ENCODE measurements at places on chromosomes 1 and 21.

DNA sequence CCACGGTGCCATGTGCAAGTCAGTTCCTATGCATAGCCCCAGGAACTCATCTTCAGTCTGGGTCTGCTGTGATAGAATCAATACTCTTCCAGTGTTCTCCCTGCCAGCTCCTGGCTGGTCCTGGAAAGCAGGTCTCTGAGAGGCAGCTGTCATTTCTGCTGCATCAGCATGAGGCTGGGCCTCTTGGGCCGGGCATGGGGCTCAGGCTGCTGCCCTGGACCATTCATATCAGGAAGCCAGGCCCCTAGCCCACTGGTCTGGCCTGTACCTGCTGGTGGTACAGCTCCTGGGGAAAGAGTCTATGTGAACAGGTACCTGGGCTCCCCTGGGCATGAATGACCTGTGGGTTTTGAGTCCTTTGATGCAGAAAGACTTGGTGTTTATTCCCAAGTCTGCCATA, 173.6 kb upstream of the CSF3R start:
- DNase-seq: no peak

- DNase-seq: no peak
Measured at GRCh38 chr1:166918956-166919316, 42.9 kb upstream of the TADA1 start.

DNA sequence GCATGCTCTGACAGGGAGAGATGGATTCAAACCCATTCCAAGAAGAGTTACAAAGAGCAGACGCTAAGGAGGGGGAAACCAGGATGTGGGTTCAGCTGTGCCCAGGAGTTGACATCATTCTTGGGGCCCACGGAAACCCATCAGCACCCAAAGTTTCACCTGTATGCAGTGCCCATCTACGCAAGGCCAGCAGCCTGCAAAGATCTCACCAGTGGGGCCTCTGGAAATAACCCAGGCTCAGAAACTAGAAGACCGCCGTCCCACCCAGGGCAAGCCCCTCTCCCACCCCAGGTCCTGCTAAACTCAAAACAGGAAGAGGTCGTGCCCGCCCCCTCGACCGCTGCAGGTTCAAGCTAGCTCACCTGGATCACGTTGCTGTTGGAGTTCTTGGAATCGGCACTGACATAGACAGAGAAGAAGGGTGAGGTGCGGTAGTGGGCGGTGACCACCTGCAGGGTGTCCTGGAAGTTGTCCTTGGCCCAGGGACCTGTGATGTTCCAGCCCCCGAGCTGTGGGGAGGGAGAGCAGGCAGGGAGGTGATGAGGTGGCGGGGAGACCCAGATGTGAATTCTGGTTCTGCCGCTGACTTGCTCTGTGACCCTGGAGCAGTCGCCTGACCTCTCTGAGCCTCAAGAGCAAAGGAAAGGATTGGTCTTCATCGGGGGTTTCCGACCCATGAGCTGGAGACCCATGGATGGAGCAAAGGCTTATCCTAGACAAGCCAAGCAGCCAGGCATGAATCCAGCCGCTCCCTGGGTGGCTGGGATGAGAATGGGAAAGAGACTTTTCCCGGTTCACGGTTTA, 31.7 kb downstream of the ECE1 start:
- no peak for DNase-seq

DNA sequence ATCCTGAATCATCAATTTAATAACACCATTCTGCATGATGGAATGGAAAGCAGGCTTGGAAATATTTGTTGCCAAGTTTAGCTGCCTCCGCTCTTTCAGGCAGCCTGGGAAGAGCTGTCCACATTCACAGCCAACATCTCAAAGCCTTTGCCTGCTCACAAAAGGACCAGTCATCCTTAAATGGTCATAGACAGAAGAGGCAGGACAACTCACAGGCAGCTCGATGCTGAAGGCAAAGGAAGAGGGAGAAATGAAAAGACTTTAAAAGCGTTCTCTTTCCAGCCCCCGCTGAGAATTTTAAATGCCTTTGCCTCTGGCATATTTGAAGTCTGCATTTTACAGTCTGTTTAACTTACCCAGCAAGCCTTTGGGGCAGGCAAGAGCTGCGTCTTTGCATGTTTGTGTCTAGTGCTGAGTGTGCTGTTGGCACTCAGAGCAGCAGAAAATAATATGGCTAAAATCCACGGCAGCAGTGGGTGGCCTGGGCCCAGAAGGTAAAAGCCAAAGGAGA, 68.9 kb downstream of the NMNAT2 start:
- DNase-seq: peak; percentile 54

DNA sequence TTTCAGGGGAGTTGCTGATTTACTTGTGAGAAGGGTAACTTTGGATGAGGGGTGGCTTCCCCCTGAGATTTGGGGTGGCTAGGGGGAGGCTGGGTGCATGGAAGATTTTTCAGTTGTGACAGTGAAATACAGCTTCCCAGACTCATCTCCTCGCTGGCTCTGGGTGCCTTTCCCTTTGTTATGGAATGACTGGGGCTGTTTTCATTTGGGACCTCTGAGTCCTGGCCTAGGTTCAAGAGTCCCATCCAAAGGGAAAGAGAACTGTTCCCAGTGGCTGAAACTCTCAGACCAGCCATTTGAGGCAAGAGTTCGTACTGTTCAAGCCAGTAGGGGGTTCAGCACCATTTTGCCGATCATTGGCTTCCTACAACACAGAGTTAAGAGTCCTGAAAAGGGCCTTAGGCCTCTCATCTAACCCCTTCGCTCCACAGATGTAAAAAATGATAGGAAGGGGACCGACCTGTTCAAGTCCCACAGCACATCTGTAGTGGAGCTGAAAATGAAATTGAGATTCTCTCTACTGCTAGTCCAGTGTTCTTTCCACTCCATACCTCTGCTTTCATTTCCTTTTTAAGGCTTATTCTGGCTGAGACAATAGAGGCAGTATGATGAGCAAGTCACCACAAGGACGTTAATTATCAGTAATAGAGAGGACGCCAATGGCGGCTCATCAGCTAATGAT, 958 bp downstream of the DDR2 start:
- no peak for DNase-seq

DNA sequence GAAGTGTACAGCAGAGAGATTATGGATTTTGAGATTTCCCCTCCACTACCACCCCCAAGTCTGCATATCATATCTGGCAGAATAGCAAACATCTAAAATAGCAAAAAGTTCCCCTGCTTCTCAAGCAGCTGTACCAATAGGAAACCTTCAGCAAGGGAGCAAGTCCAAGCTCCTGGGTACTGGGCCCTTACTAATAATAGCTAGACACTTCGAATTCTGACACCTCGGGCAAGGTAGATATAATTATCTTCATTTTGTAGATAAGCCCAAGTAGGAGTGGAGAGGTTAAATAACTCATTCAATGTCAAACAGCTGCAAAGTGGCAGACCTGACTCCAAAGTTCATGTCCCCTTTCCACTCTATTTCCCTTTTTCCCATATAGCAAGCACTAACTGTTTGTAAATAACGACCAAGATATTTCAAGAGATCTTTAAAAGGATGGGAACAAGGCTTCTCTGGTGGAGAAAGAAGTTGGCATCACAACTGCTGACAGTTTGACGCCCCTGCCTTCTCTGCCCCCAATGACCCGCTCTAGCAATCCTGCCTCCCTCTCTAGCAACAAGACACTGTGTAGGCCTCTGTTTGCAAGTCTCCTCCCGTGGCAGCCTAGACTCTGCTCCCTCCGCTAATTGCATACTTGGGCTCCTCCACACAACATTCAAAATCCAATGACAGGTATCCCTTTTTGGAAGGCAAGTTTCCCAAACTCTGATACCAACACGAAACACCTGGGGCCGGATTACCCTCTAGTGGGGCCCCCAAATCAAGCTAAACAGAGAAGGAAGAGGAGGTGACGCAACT, 18.7 kb upstream of the ADAR start:
- no peak for DNase-seq

GRCh38 chr21:39849014-39849655, 18.1 kb upstream of the PCP4 start:
- DNase-seq: no peak

- DNase-seq: peak; percentile 67
Measured at GRCh38 chr1:244104309-244105060, 53.4 kb downstream of the ZBTB18 start.

- no peak for DNase-seq
Measured at GRCh38 chr1:206655471-206655882, 20.1 kb downstream of the DYRK3 start.

DNA sequence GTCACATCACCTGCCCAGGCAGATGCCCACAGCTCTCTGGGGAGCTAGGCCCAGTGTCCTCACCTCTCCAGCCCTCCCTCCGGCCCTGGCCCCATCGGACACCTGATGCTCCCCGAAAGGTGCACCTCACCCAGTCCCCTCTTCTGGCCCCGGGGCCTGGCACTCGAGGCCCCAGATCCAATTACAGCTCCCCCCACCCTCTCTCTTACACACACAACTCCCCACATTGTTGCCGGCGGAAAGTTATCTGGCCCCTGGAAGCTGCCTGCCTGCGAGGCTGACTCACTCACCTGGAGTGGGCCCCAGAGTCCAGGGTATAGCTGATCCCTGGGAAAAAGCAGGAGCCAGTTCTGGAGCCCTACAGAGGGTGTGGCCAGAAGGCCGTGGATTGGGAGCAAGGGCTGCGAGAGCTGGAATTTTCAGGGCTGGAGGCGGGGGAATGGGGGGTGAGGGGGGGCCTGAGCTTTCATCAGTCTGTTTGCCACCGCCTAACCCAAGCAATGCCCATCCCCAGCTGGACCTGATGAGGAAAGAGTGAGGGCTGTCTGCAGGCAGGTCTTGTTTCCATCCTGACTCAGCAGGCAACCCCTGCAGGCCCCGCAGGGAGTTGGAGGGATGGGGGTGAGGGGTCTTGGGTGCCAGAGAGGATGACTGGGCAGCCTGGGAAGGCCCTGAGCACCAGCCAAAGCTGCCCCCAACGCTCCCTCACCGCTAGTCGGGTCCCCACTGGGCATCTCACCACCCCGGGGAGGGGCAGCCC, 948 bp downstream of the FBXO2 start:
- DNase-seq: no peak

GRCh38 chr1:184563308-184563707, 176.5 kb downstream of the C1orf21 start:
- peak; percentile 18 for DNase-seq

GRCh38 chr1:221192055-221192454, 312.8 kb downstream of the HLX start:
- DNase-seq: no peak

GRCh38 chr1:46303872-46304326, 401 bp downstream of the UQCRH start:
- DNase-seq: no peak

DNA sequence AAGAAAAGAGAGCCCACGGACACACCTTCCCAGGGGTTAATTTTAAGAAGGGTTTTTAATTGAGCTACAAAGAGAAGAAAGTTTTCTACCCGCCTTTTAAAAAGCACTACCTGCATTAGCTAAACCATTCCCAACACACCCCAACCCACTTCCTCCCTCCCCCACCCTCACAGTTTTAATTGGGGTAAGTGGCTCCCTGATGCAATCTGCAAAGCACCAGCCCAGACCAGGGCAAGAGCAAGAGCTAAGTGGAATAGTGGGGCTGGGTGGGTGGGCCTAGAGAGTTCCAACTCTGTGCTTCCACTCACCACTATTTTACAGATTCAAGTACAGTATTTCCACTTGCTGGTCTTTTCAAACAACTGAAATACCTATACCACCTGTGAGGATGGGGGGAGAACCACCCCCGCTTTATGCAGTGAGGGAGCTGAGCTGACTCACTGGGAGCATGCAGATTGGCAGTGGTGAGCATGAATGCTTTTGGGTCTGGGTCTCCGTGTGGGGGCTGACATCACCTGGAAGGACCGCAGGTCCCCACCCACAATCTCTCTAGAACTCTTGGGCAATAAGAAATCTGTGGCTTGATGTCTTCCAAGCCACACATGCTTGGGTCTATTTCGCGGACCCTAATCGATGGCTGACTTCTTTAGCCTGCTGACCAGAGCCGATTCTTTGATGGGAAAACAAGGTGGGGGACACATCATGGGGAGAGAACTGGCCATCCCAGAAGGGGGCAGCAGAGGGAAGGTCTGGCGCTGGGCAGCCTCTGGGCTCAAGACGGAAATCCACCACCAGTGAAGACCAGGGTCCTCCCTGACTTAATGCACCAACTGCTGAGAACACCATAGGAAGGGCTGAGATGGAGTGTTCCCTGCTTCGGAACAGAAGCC, 95.5 kb downstream of the SSBP3 start:
- peak; percentile 86 for DNase-seq

- peak; percentile 90 for DNase-seq
Measured at GRCh38 chr21:25273959-25274358, 333.3 kb downstream of the MRPL39 start.

- no peak for DNase-seq
Measured at GRCh38 chr1:19708567-19709110, 44.0 kb downstream of the HTR6 start.

- DNase-seq: no peak
Measured at GRCh38 chr1:74237035-74237434, 1.8 kb downstream of the TNNI3K start.

- DNase-seq: no peak
Measured at GRCh38 chr21:37877171-37877570, 39.1 kb downstream of the KCNJ6 start.

DNA sequence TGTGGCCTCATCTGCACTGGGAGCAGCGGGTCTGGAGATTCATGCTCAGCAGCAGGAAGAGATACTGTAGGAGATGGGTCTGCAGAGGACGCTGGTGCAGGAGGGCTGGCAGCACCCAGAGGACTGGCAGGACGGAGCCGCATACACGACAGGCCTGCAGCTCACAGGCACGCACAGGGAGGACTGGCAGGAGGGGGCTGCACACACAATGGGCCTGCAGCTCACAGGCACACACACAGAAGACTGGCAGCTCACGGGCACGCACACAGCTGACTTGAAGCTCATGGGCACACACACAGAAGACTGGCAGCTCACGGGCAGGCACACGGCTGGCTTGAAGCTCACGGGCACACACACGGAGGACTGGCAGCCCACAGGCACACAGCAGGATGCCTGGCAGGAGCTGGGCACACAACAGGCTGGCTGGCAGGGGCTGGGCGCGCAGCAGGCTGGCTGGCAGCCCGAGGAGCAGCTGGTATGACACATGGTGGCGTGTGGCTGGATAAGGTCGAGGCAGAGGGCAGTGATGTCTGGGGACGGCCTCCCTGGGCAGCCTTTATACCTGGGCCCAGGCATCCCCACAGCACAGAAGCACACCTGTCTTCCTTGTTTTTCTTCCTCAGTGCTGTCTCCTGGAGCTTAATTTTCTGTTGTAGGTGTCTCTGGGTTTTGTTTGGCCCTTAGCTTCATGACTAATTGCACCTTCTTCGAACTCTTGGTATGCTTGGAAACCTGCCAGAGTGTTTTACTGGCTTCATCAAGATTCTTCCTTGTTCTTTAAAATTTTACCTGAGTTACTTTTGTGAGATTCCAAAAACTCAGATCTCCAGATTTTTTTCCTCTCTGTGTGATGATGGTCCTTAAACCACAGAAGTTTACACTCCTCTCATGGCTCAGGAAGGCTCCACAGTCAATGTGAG, at the start of gene KRTAP12-2:
KRTAP12-2 (minus strand) TSS at position 527 of the 920 bp plus-strand sequence; CDS start at position 486, 41 bp downstream.
- DNase-seq: peak; percentile 48

All from NCI-H1417 (cell line).